ENCODE measurements at places on chromosomes 2 and 18. TPM values are rescaled to one million over a fixed set of nuclear protein-coding genes. Genes with fewer than 3 reads are reported as not detected.

DNA sequence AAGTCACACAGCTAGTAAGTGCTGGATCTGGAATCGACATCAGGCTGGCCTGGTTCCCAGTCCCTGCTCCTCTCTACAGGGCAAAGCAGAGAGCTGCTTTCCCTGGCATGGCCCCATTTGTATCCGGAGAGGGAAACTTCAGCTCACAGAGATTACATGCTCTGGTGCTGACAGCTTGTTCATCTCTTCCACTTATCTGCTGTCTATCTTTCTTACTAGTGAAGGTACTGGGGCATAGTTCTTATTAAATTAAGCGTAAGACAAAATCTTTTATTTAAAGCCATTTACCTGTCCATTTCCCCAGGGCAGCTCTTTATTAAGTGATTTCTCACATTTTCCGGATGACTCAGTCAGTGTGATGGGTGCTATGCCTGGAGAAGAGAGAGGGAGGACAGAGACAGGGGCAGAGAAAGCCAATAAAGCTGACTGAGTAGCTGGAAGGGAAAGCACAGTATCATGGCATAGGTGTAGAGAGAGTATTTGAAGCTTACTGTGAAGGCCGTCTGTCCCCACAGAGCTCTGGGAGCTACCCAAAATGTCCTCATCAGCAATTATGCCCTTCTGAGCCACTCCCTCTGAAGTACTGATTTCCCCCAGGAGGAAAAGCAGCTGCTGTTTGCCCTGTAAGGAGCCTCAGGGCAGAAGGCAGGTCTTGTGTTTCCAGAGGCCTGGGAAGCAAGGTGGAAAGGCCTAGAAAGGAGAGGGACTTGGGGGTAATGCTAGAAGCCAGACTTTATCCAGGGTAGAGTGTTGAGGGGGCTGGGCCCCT, 44.1 kb upstream of the EPAS1 start:
- DNase-seq, result no peak
- H3K27ac ChIP-seq, result no peak overlapping the region
- H3K27me3 ChIP-seq, result peaks cover 5% of the 10 kb centered on the region
- no peak overlapping the region for H3K4me3 ChIP-seq
- H3K4me1 ChIP-seq, result no peaks in the 10 kb centered on the region

GRCh38 chr2:165237056-165237455, 2.2 kb upstream of the SCN2A start:
- no peaks in the 10 kb centered on the region for H3K4me1 ChIP-seq
- no peaks in the 10 kb centered on the region for H3K36me3 ChIP-seq
- DNase-seq, result no peak
- no peak overlapping the region for H3K4me3 ChIP-seq
- peaks cover 9% of the 10 kb centered on the region for H3K27me3 ChIP-seq

DNA sequence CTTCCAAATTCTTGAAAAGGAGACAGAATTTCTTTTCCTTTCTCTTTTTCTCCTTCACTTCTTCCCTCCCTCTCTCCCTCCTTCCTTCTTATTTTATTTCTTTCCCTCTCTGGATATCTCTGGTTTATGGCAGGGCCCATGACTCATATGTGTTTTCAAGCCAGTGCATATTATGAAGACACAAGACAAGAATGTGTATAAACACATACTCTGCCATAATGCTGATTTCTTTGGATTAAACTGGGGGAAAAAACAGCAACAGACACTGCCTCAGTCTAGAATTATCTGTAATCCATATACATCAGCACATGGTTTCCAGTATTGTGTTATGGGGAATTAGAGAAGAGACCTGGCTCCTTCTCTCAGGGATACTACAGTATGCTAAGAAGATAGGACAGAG, 82.8 kb upstream of the CPO start:
- H3K4me1 ChIP-seq, result peaks cover 6% of the 10 kb centered on the region
- no peaks in the 10 kb centered on the region for H3K27me3 ChIP-seq
- DNase-seq, result no peak
- no peaks in the 10 kb centered on the region for H3K36me3 ChIP-seq

UGT1A5 gene
- not detected for total RNA-seq

DQX1 gene
- 0.51 TPM for total RNA-seq

TEKT4 gene
- not detected for total RNA-seq
